Lung microvascular endothelial cell (primary cell): ENCODE measurements at places on chromosomes 2 and 18. TPM values are rescaled to one million over a fixed set of nuclear protein-coding genes. Genes with fewer than 3 reads are reported as not detected.

Gene MC2R
- total RNA-seq: not detected in 2 replicates

Gene SERPINB12
- not detected in 2 replicates for total RNA-seq

Gene CDK5R2
- not detected in 2 replicates for total RNA-seq

Gene MC5R
- total RNA-seq: not detected in 2 replicates

Gene CDK15
- total RNA-seq: not detected in 2 replicates

Gene ESPNL
- total RNA-seq: not detected in 2 replicates

Gene DSC3
- under 0.01 and 0.22 TPM in 2 replicates for total RNA-seq

Gene COL3A1
- 2.2 and 6.2 TPM in 2 replicates for total RNA-seq

Gene FN1
- 305 and 470 TPM in 2 replicates for total RNA-seq

Gene MEP1B
- total RNA-seq: not detected in 2 replicates

Gene CACNB4
- under 0.01 and 0.22 TPM in 2 replicates for total RNA-seq

Gene FAM237A
- not detected in 2 replicates for total RNA-seq

Gene ALK
- not detected in 2 replicates for total RNA-seq

Gene IL36G
- not detected in 2 replicates for total RNA-seq

Gene OR6B2
- not detected in 2 replicates for total RNA-seq

Gene SDC1
- 0.40 and 1.7 TPM in 2 replicates for total RNA-seq

Gene SH2D6
- total RNA-seq: not detected in 2 replicates

Gene ITPRIPL1
- total RNA-seq: 2.0 and 3.6 TPM in 2 replicates

Gene RAPGEF4
- 13.9 and 17.3 TPM in 2 replicates for total RNA-seq

Gene MYCN
- total RNA-seq: 2.6 and 9.5 TPM in 2 replicates
